Bronchial epithelial cell (primary cell): ENCODE measurements at places on chromosomes 1 and 21. TPM values are rescaled to one million over a fixed set of nuclear protein-coding genes. Genes with fewer than 3 reads are reported as not detected.

DNA sequence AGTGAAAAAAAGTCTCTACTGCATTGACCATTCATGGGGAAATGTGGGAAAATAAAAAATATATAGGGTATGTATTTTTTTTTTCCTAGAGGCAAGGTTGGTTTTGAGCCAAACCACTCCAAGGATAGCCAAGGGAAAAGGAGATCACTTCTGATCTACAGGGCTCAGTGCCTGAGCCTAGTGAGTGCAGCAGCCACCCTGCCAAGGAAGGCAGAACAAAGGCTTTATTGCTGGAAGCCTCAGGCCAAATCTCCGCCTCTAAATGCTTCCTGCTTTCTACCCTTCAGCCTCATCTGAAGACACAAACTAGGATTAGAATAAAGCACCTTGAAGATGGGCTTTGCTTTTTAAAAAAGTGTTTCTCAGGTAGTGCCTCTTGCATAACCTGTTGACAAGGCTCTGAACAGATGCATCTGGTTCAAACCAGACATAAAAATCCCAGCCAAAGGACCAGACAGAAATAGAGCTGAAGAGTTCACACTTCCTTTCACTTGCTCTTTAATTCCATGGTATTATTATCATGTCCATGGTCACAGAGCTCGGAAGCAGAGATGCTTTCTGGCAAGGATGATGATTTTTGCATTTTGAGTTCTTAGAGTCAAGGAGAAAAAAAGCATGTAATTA, 10.5 kb downstream of the C1orf115 start:
- no peak for DNase-seq

DNA sequence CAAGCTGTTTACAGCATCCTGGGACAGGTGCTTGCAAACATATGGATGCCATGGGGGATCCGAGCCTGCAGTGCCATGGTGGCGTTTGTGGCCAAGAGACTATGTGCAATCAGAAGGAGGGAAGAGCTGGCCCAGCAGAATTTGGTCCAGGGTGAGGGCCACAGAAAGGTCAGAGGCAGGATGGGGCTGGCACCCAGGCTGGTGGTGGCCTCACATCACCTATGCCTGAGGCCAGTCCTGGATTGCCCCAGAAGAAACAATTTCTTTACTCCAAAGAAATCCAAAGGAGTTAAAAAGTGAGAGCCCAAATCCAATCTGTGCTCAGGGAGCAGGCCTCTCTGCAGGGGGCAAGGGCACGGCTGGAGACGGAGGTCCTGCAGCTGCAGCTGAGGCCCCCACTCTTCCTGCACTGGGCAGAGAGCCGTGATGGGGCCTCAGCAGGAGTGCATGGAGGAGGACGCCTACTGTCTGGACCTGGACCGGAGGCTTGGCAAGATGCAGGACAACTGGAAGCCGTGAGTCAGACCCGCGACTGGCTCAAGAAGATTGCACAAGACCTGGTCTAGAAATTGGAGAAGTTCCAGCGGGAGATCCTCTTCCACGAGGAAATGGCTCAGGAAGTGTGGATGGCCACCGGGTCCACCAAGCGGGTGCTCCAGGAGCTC, 163.5 kb downstream of the RYR2 start:
- DNase-seq = no peak

Gene VSIG8
- not detected in 2 replicates for total RNA-seq

Gene C21orf58
- 0.53 and 0.77 TPM in 2 replicates for total RNA-seq
